ENCODE measurements at places on chromosomes 2 and 18. TPM values are rescaled to one million over a fixed set of nuclear protein-coding genes. Genes with fewer than 3 reads are reported as not detected.

The ANKRD23 gene
- total RNA-seq: 24.7 TPM

DNA sequence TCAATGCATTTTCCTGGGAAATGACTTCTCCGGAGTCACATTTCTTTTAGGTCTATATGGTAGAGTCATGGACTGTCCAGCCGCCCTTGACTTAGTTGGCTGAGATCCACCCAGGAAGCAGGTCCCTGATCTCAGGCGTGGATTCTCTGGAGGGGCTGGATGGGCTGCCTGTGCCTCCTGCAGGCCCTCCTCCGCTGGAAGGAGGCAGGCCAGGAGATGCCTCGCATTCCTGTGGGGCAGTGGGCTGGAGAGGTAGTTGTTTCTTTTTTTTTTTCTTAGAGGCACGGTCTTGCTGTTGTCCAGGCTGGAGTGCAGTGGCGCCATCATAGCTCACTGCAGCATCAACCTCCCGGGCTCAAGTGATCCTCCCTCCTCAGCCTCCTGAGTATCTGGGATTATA is 129.0 kb upstream of the MYCN start:
- DNase-seq: no peak

DNA sequence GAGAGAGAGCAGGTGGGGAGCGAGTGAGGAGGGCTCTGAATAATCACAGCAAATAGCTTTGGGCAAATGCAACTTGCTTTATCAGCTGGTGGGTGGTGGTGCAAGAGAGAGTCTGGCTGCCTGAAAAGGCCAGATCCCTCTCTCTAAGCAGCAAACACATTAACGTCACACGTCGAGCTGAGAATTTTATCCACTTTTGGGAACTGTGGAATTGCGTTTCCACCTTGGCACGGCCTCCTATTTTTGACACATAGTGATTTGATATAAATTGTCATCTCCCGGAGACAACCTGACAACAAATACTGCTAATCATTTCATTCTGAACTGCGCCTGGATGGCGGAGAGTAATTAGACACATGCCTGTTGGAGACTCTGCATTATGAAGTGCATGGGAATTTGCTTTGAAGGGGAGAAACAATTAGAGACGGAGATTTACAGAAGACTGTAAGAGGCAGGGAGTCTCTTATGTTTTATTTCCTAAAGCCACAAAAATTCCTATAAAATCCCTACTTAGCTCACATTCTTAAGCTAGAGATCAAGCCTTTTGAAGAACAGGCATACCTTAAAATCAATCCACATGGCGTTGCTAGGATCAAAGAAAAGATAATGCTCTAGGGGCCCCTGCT is 634.1 kb downstream of the TDRD15 start:
- DNase-seq: peak; percentile 53

GRCh38 chr2:234676109-234676782 is 179.4 kb upstream of the ARL4C start:
- no peak for DNase-seq

The SCN3A gene
- total RNA-seq: 1.1 TPM

The AFF3 gene
- total RNA-seq: 22.8 TPM

Data from left cardiac atrium (tissue), 4 donors.